ENCODE measurements at places on chromosomes 5 and 9.

- DNase-seq: peak; percentile 98
Measured at GRCh38 chr5:84249918-84250630, 134.6 kb downstream of the EDIL3 start.

DNA sequence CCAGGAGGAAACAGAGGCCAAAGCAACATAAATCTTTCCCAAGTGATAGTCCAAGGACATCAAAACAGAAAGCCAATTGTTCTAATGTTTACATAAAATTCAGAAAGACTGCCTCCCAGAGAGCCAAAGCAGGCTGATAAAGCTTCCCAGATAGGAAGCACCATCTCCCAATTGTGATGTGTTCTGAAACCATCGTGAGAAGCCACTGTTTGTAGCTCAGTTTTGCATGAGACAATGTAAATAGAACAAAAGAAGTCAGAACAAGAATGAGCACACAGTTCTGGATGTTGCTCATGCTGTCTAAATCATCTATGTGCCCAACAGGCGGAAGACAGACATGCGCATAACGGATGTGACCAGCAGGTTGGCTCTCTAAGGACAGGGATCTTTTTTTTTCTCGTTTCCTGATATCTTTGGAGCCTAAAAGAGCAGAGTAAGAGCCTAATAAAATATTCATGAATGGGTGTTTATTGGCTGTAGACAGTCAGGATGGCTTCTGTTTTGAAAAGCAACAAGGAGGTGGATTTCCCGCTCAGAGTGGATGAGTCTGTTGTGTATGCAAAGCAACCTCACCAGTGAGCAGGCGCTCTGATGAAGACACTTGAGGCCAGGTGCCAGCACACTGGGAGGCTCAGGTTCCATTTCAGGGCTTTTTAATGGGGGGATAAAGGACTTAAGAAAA lies 113.6 kb downstream of the GNA14 start:
- DNase-seq: no peak

GRCh38 chr5:72366324-72366976 lies 46.3 kb downstream of the PTCD2 start:
- peak; percentile 82 for DNase-seq

DNA sequence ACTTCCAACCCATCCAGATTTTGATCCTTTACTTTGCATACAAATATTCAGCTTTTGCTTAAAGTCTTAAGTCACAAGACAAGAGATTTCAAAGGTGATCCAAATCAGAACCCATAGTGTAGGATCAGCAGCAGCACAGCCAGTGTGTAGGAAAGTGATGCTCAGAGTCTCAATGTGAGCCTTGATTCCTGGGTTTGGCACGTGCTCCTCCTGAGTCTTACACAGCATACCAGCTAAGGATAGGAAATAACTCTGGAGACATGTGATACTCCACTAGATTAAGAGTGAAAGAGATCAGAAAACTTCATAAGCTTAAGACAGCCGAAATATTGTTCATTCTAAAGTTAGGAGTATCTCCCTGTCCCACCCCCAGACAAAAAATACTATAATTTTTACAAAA lies 344.9 kb downstream of the SEMA5A start:
- no peak for DNase-seq

DNA sequence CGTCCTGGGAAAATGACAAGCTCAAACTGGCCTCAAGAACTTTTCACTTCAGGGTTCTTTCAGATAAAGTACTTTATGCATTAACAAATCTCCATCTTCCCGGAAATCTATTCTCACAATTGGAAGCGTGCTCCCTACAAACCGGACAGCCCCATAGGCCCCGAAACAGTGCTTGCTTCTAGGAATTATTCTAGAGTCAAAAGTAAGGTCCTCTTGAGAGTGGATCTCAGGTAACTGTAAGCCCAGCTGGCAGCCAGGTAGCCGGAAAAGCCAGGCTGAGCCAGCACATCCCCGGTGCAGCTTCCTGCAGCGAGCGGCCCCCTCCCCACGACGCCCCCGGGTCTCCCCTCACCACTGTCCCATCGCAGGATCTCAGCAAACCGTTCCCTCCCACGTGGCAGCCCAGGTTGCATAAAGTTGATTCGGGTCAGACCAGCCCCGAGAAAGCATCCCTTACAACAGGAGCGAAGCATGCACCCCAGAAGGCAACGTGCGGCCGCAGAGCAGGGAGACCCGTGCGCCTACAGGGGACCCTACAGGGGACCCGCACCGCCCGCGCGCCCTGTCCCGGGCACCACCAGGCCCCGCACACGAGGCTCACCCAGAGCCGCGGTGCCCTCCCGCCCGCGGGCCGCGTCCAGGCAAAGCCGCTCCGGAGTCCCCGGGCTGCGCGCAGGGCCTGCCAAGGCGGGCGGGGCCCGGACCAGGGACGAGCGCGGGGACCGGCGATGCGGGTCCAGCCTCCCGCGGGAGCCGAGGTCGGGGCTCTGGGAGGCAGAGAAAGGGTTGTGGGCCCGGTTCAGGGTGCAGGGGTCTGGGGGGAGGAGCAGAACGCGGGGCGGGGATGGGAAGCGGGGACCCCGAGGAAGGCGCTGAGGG lies 920 bp downstream of the LPCAT1 start:
- no peak for DNase-seq

GRCh38 chr9:91186632-91187108 lies 175.0 kb downstream of the AUH start:
- peak; percentile 62 for DNase-seq

GRCh38 chr9:79671558-79671957 lies 99.8 kb downstream of the TLE4 start:
- no peak for DNase-seq

DNA sequence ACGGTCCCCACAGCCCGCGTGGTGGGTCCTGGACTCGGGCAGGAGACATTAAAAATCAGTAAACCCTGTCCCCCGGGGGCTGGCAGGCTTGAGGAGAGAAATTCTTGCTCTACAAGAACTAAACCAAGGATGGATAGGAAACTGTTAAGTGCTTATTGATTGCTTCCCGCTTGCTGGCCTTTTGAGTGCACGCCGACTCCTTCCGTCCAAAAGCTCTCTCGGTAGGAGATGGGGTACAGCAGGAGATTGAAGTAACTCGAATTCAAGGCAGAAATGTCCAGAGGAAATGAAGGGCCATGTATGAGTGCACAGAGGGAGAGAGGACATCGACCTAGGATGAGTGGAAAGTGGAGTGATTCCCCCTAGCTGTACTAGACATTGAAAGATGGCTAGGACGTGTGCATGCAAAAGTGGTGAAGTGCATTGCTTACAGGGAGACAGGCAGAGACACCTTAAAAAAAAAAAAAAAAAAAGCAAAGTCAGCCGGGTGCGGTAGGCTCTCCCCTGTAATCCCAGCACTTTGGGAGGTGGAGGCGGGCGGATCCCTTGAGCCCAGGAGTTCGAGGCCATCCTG lies 923 bp downstream of the RECK start:
- DNase-seq: peak; percentile 26

DNA sequence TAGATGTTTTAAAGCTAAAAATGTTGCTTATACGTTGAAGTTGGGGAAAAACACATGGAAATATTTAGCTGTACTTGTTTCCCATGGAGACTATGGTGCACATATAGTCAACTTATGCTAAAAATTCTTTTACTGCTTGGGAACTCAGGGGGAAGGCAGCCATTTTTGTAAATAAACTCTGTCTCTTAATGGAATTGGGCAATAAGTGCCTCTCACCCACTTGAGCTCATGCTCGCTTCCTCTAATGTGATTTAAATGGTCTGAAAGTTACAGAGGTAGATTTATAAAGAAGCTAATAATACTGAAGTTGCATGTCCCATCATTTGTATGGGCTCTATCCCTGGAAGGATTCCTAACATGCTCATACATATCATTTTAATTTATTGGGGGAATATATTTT lies 523.8 kb downstream of the RASEF start:
- no peak for DNase-seq

DNA sequence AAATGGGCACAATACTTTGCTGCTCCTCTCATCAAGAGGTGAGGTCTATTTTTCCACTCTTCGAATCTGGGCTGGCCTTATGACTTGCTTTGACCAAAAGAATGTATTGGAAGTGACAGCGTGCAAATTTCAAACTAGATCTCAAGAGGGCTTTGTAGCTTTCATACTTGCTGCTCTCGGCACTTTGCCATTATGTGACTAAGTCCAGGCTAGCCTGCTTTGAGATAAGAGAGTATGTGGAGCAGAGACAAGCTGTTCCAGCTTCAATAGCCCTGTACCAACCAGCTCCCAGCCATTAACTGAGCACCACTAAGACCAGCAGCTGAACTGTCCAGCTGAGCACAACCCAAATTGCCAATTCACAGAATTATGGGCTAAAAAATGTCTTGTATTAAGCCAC lies 124.6 kb downstream of the ACER2 start:
- peak; percentile 5 for DNase-seq

DNA sequence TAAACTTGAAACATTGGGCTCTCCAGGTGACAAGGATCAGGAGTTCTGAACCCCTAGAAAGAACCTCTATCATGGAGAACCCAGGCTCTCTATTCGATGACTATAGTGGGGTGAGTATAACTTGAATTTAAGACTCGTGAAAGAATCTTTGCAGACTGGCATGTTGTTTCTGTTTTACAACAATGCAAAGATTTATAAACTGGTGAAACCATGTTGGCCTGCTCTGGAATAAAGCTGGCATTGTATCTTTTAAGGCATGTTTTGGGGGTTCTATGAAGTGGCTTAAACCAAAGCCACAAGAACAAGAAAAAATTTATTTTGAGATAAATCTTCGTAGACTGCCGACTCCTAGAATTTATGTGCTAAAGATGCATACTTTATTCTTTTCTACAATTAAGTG lies 9.8 kb upstream of the GDNF start:
- DNase-seq: no peak

GRCh38 chr9:78301466-78301865 lies 4.5 kb downstream of the PSAT1 start:
- no peak for DNase-seq

GRCh38 chr9:4739587-4740387 lies 1.2 kb downstream of the AK3 start:
- peak; percentile 34 for DNase-seq

DNA sequence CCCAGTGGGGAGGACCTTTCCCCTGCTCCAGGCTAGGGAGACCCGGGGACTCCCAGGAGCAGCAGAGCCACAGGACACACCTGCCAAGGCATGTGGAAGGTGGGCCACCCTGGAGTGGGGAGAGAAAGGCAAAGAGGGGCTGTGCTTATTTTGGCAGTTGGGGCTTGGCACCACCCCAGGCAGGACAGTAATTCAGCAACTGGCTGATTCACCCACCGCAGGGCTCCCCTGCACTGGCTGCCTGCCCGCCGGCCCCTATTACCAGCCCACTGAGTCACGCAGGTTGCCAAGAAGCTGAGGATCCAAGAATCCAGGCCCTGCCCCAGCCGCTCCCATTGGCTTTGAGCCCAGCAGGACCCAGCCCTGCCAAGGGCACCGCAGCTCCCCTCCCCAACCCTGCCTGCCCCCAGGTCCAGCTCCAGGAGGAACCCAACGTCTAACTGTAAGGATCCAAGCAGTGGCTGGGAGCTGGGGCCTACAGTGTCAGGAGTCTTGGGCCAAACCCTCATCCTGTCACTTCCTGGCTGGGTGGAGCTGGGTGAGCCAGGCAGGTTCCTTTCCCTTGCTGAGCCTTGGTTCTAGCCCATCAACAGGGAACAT lies 14.2 kb upstream of the RALGDS start:
- DNase-seq: peak; percentile 87

DNA sequence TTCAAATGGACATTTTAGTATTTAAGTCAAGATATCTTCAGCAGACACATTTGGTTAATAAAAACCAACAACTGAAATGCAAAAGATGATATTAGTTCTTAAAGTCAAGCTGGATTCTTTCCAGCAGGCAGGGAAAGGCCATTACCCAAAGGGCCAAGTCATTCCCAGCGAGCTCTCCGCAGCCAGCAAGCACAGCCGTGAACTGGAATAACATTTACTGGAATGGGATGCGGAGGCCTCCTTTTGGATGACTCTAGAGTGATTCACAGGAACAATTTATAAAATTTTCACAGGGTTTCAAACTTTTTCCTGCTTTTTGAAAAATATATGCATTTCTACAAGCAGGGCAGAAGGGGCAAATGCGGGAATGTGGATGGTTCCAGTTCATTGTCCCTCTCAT lies 76.6 kb upstream of the DAB2 start:
- DNase-seq: peak; percentile 95

DNA sequence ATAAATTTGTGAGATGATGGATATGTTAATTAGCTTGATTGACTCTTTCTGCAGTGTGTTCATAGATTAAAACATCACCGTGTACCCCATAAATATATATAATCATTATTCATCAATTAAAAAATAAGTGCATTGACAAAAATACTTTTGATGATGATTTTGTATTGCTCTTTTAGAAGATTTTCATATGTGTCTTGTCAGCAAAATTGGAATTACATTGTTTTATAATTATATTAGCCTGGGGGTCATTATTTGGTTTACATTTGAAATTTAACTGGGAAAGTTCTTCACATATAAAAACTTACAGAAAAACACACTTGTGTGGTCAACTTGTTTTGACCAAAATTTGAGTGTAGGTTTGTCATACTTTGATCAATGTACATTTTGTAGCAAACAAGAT lies 614.6 kb upstream of the ITGA1 start:
- DNase-seq: no peak

- DNase-seq: peak; percentile 45
Measured at GRCh38 chr5:172008689-172009141, 2.3 kb upstream of the FBXW11 start.

DNA sequence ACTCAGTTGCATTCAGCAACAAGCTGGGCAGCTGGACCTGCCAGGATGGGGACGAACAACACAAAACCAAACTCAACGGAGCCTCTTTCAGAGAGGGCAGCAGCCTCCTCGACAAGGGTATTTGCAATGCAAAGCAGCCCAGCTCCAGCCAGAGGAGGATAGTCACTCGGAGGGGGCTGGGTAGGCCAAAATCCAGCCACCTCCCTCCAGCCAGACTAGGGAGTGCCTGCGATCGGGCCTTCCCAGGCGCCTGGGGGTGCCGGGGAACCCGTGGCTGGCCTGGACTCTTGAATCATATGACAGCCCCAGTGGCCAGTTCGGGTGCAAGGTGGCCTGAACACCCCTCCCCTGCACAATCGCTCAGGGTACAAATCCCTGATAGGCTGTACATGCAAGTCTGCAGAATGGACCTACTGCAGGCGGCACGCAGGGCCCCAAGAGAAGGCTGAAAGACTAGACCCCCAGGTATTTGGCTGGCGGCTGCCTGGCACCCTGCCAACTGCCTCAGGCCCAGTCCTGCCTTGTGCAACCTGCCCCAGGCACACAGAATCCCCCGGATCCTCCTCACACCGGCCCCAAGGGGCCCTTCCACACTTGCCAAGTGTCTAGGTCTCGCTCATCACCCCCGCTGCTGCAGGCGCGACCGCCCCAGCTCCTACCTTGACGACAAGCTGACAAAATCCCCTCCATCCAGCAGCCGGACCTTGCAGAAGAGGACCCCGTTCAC lies 1.3 kb downstream of the EEIG1 start:
- peak; percentile 44 for DNase-seq
